KBM-7 (cell line): ENCODE measurements at places on chromosomes 5 and 9.

- DNase-seq = no peak
Measured at GRCh38 chr5:153755913-153756500, 265.5 kb downstream of the GRIA1 start.

DNA sequence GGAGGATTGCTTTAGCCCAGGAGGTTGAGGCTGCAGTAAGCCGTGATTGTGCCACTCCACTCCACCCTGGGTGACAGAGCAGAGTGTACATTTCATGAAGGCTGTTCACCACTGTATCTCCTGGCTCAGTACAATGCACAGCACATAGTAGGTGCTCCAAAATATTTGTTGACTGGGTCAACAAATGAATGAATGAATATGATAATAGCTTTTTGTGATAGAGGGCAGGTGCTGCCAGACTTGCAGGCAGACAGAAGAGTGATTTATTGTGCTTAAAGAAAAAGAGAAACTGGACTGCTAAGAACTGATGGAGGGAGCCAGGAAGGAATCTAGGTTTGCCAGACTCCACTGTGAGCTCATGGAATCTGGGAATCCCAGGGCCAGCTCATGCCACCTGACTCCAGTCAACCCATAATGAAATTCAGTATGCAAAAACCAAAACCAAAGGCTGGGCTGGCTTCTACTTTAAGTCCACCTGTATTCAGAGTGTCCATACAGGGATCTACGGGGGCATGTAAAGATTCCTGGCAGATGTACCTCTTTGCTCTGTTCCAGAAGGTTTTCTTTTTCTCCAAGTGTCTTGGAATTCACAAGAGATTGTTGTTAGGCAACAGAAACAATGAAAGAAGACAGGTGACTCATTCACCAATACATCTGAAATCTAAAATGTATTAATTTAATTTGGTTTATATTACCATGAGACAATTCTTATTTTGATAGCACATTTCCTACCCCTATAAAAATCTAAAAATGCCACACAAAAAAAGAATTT, 15.5 kb upstream of the CTNNA1 start:
- no peak for DNase-seq

- DNase-seq = no peak
Measured at GRCh38 chr5:78397831-78398230, 37.4 kb downstream of the SCAMP1 start.

DNA sequence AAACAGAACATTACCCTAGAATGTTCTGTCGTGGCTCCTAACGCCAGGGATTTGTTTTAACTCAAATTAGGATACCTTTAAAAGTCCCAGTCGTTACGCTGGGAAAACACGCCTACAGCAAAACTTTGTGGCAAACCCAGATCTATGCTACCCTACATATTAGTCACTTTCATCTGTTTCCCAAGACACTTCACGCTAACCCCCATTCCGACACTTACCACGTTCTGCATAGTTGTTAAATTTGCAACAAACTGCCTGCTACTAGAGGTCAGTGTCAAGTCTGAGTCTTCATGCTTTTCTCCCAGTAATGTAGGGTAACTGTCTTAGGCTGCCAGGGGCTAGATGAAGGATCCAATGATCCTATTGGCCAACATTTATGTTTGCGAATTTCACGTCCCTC, 140.3 kb downstream of the RASEF start:
- DNase-seq = no peak

- no peak for DNase-seq
Measured at GRCh38 chr5:178349075-178349511, 116.5 kb upstream of the PHYKPL start.

DNA sequence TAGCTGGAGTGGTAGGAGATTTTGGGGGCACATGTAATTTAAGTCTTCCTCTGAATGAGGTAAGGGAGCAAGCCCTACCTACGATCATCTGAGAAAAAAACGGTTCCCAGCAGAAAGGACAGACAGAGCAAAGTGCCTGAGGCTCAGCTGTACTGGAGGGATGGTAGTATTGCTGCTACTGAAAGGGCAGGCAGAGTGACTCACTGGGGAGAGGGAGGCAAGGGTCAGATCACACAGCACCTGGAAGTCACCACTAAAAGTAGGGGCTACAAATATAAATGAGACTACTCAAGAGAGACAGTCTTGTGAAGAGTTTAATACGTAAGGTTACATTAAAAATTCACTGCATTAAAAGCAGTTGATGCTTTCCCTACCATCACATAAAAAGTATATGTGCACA, 75.9 kb downstream of the NFIB start:
- DNase-seq = no peak

DNA sequence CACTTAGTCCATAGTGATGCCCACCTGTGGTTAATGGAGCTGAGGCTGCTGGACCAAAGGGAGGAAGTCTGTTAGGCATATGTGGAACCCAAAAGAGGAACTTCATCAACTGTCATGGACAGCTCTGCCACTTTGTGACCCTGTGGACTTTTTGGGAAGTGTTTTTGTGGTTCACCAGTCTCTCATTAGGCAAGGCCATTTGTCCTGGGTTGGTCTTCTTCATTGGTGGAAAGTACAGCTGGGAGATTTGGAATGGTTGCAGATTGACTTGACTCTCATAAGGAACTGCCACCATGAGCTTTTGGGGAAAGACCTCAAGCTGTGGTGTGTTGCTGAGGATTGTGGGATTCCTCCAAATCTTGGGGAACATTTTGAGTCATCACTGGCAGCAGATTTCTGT, 31.9 kb upstream of the IL12B start:
- DNase-seq = peak; percentile 95

DNA sequence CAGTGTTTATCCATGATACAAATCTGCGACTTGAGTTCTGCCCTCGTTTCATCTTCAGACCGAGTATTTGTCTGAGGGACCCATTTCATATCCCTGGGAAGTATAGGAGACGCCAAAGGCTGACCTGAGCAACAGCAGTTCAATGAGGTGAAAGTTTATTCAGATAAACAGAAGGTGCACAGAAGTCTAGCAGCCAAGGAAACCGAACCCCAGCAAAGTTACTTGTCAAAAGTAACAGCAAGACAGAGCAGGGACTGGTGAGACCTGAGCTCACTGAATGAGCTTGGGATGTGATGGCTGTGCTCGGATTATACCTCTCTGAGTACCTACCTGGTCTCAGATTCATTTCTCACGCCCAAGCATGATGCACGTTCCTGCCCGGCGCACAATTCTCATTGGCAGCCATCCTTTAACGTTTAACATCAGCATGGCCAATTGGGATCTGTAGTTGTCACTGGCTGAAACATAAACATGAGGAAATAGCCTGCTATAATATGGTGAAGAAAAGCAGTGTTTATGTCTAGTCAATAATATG, 599 bp downstream of the LYRM7 start:
- no peak for DNase-seq

DNA sequence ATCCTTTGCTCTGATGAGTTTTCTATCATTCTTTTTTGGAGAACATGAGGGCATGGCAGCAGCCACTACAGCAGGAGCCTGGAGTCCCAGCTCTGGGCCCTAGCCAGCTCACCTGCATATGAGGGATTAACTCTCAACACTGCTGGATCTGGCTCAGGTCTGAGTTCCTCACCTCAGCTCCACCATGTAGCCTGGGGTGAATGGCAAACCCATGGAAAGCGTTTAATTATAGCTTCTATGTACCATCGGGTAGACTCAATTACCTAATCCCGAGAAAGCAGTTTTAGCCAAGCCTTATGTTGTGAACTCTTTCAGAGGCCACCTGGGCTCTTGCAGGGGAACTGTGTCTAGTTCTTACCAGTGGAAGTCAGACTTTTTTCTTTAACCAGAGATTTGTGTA, 3.9 kb upstream of the S100Z start:
- no peak for DNase-seq

DNA sequence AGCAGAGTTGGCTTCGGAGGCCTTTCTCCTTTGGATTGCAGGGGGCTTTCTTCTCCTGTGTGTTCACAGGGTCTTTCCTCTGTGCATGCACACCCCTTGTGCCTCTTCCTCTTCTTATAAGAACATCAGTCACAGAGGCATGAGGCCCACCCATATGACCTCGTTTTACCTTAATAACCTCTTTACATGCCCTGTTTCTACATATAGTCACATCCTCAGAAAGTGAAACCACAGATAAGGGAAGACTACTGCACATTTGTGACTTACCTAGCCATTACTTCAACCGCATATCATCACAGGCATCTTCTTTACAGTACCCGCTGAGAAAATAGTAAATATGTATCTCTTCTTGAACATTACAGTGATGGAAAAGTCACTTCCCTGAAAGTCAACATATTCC, 204.9 kb upstream of the TARS1 start:
- peak; percentile 68 for DNase-seq

DNA sequence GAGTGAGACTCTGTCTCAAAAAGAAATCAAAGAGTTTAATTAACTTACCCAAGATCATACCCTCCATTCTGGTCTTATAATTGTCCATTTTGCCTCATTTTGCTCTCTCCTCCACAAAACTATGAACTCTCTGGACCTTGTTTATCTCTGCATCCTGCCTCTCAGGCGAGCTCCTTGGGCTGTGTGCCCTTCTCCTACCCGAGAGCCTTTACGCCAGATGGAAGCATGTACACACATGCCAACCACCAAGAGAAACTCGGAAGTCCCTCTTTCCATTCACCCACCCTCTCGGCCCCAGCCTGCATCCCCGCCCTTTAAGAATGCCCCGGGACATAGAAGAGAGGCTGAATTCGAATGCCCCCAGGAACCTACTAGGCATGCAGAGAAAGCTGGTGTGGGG, 25.9 kb downstream of the CPLX2 start:
- DNase-seq = no peak

- no peak for DNase-seq
Measured at GRCh38 chr5:87268970-87269377, 1.3 kb downstream of the RASA1 start.

DNA sequence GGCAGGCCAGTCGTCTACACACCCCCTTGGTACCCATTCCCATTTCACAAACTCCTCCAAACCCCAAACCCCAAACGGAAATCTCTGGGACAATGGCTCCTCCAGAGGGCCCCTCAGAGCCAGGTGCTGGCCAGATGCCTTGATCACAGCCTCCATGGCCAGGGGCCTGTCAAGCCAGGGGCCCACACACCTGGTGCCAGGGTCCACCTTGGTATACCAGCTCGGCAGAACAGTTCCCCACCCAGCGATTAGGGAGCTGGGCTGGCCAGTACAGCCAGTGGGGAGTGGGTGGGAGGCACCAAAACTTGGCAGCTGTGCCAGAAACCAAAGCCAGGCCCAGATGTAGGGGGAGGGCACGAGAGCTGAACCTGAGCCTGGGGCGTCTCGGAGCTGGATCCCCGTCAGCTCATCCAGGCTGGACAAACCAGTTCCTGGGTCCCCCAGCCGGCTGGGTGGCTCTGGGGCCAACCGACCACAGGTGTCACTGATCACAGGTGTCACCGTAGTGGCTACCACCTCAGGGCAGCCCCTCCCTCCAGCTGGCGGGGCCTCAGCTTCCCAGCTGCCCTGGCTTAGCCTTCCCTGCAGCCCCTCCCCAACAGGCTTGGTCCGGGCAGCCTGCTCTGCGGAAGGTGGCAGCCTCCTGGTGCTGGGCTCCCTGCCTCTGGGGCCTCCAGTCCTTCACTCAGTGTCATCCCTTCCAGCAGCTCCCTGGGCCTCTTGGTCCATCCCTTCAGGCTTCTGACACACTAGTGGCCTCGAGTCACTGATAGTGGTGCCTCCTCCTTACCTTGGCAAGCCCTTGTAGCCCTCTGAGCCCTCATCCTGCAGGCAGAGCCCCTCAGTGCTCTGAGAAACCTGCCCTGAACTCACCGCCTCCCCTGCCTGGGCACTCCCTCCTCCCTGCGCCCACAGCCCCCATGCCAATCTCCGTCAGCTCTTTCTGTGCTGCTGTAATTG, 6.6 kb upstream of the RMND5B start:
- DNase-seq = no peak

GRCh38 chr5:172439785-172440477, 14.4 kb downstream of the SH3PXD2B start:
- DNase-seq = no peak

GRCh38 chr5:149498724-149499336, 52.4 kb downstream of the CSNK1A1 start:
- DNase-seq = no peak
